Stimulated activated naive CD4-positive, alpha-beta T cell treated with Interleukin-2 at 50 U/mL for 16 hours (primary cell): ENCODE measurements at places on chromosomes 12 and 14.

GRCh38 chr12:39915249-39915648 lies 190.6 kb downstream of the SLC2A13 start:
- no peak for DNase-seq

DNA sequence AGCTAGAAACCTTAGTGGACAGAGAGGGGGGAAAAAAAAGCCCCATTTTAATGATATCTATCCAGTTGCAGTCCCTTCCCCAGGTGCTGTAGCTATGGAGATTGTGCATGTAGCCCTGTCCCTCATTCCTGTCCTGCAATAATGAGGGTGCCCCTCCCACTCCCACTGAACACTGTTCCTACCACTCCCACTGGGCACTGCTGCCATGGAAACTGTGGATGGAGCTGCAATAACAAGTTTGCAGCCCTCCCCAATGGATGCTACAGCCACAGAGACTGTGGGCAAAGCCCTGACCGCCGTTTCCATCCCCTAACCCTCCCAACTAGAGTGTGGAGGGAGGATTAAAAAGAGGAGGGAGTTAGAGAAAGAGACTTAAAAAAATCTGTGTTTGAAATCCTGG lies 238.3 kb downstream of the FUT8 start:
- no peak for DNase-seq

DNA sequence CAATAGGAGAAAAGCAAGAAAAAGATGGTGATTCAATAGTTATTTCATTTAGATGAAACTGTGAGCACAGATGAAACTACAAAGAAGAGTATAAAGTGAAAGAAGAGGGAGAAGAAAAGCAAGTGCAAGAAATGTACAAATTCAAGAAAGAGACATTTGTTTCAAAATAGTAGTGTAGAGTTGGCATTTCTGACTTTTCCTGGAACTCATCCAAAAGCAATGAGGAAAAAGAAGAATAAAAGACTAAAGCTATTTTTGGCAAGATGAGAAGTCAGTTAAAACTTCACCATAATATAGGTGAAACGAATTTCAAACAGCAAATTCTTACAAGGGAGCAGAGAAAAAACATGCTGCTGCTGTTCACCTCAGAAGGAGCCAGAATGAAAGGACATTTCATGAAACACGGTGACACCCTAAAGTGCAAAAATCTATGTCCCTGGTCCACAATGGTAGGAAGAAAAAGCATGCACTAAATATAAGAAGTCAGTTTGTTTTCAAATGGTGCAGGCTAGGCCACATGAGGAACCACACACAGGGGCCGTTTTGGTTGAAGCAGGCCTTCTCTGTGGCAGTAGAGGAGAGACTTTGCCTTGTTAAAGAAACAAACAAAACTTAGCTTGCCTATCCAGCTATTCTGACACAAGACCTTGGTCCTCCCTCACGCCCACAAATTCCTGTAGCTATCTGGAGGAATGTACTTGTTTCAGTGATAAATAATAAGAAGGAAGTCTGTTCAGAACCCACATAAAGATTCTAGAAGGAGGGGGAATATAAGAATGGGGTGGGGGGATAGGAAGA lies 11.1 kb upstream of the CMAS start:
- DNase-seq, result no peak

DNA sequence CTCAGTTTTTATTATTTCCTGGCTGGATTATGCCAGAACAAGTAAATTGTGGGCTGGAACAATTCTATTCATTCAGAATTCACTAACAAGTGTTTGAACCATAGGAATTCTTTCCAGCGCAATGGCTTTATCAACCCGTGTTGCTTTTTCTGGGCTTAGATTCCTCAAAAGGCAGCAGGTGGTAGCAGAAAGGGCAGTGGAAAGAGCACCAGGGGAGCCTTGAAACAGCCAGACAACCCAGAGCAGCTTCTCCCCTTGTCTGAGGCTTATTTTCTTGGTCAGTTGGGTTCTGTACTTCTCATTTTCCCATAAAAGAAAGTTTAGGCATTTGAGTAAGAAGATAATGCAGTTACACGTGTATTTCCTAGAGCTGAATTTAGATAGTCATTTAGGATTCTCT lies 130.7 kb downstream of the OTOGL start:
- DNase-seq, result no peak

DNA sequence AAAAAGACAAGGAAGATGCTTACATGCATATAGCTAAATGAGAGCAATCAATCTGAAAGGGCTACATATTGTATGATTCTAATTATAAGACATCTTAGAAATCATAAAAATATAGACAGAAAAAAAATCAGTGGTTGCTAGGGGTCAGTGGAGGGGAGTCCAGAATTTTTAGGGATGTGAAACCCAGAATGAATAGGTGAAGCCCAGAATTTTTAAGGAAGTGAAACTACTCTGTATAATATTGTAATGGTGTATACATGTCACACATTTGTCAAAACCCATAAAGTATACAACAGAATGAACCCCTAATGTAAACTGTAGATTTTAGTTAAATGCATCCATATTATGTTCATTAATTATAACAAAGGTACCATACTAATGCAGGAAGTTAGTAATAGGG lies 713.2 kb downstream of the FLRT2 start:
- DNase-seq, result no peak

- DNase-seq, result no peak
These were observed 12.8 kb downstream of the DIP2B start for GRCh38 chr12:50517421-50518048.

DNA sequence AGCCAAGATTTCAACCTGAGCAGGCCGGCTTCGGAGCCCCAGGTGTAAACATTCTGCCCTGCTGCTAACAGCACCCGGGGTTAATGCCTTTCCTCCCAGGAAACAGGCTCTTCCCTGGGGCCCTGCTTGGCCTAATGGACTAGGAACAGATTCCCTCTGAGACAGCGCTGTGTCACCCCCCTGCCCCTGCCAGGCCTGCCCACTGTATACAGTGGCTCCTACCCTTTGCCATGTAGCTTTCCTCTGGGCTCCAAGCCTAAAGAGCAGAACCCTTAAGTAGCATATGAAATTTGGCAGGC lies 28.3 kb upstream of the BCDIN3D start:
- no peak for DNase-seq

DNA sequence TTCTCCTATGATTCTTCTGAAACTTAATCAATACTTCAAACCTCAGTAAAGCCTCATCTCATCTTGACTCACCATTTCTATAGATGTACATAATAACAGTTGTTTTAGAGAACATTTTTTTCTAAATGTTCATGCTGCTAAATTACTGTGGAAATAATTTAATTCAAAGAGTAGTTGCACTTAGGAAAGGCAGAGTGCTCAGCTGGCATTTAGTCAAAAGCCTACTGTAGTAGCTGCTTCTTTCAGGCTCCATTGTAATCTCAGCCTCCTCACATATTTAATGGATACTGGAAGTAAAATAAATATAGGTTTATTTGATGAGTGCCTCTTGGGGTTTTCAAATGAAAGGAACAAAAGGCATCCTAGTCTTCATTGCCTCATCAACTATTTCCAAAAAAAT lies 325.0 kb downstream of the CCER1 start:
- no peak for DNase-seq

DNA sequence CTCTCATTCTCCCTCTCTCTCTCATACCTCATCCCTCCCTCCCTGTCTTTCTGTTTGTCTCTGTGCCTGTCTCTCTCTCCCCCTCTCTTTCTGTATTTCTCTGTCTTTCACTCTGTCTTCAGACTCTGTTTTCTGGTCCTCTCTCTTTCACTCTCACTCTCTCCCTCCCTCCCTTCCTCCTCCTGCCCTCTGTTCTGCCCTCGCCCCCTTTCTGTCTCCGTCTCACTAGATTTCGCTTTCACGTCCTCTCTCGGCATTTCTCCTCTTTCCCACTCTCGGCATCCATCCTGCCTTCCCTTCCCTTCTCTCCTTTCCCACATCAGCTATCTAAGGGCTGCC lies 183.0 kb downstream of the PHETA1 start:
- DNase-seq, result no peak

DNA sequence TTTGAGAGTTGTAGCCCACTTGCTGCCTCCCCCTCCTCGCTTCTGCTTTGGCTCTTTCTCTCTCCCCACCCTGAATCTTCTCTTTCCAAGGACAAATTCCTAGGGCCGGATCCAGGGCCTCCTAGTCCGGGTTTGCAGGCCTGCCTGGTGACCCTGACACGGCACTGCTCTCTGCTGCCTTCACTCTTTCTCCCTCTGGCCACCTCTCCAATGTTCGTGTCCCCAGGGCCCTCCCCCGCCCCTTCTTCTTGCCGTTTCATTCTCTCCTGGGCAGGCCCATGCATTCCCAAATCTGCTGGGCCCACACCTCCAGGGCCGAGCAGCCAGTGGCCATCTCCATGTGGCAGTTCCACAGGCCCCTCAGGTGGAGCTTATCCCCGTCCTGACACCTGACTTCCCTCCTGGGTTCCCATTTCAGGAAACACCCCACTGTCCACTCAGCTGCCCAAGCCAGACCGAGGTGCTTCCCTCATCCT lies 34.0 kb upstream of the CORO1C start:
- DNase-seq, result no peak

DNA sequence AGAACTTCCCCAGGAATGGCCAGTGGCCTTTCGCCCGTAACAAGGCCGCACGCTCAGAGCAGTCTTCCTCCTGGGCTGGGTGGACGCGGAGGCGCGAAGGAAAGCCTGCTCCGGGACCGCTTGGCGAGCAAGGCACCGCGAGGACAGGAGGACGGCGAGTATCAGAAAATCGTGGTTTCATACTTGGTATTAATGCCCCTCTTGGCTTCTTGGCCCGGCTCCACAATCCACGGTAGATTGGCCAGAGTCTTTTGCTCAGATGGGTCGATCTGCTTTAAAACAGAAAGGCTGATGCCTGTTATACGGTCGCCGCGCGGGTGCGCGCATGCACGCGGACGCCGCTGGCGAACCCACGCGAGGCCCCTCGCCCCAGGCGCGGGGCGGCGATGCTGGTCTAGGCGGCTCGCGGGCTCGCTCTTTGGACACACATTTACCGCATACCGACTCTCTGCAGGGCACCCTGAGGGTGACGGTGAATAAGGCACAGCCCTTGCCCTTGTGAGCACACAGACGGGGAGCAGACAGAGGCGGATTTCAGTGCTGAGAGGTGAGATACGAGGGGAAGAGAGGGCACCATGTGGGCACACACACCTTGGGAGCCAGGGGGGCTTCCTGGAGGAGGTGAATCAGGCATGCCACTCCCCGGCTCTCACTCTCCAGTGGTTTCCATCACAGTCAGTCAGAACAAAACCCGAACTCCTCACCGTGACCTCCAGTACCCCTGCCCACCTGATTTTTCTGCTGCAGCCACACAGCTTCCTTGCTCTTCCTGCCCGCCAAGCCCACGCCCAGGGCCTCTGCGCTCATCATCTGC lies 100.7 kb downstream of the APAF1 start:
- DNase-seq, result peak; percentile 45

GRCh38 chr12:108141600-108142130 lies 12.6 kb downstream of the WSCD2 start:
- no peak for DNase-seq

GRCh38 chr14:105012171-105012985 lies 8.5 kb downstream of the CDCA4 start:
- no peak for DNase-seq

- DNase-seq, result no peak
These were observed 16.6 kb upstream of the MCRS1 start for GRCh38 chr12:49584591-49584990.

- DNase-seq, result no peak
These were observed 25.6 kb downstream of the VPS37B start for GRCh38 chr12:122870163-122870842.

DNA sequence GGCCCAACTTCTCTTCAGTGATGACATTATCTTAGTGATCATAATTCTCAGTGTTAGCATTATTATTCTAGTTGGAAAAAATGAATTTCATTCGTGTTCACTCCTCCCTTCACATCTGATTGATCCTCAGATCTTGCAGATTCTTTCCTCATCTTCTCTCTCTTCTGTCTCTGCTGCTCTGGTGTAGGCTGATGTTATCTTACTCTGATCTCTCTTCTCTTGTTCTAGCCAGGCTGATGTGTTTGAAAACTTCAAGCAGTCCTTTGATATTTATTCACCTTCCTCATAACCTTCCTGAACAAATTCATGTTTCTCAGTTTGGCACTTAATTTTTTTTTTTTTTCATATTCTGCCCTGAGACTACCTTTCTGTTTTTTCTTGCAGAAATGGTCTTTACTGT lies 5.6 kb upstream of the TBK1 start:
- DNase-seq, result no peak

DNA sequence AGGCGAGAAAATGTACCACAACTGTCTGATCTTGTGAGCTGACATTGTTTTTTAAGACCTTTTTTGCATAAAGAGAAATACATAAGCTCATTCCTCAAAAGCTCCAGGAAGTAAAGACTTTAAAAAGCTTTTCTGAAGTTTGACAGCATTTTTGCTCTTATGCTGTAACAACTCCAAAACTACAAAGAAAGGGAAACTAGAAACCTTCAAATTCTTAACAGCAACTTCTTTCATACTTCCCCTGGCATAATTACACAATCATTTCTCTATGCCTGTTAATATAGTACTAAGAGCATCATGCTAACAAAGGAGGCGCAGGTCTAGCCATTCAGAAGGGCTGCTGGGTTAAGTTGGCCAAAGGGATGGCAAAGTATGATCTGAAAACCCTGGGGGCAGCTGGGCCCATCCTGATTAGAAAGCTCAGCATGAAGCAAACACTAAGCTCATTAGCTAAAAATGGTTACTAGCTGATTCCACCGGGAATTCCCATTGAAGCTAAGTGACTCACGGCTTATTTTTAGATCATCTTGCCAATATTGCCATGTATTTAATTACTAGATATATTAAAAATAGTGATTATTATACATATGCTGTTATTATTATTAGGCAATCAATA lies 26.1 kb upstream of the ANP32D start:
- no peak for DNase-seq

DNA sequence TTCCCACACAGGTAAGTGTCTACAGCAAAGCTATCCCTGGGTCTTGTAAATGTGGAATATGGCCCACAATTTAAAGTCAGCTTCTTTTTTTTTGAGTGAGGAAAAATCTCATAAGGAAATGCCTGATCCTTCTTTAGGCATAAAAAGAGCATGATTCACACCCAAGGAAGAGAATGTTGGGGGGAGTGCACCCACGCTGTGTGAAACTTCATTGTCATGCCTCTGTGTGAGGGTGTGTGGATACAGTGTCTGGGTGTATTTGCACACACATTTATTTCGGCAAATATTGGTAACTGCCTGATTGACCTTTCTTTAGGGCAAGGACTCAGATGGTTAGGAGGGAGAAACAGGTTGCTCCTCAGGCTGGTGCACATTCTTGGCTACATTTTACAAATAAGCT lies 196.8 kb upstream of the STXBP6 start:
- DNase-seq, result no peak

DNA sequence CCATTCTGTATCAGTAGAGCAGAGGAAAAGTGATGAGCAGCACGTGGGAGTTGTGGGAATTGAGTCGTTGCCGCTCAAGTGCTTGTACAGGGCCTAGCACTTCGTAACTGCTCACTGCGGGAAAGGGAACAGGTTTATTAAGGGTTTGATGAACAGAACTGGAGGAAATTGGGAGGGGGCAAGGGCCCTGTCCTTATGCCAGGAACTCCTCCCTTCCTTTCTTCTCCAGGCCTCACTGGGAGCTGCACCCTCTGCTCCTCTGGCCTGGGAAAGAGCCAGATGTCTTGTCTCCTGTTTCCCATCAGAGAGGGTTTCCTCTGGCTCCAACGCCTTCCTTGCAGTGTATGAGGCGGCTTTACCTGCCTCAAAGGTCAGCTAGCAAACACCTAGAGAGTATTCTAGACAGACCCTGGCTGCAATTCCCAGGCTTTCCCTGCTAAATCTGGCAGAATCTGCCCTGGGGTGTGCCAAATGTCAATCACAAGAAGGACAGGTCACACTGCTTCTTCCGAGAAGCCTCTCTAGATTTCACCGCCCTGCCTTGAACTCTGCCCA lies 78.4 kb downstream of the NTF3 start:
- no peak for DNase-seq
